ENCODE measurements at places on chromosomes 11 and 22.

DNA sequence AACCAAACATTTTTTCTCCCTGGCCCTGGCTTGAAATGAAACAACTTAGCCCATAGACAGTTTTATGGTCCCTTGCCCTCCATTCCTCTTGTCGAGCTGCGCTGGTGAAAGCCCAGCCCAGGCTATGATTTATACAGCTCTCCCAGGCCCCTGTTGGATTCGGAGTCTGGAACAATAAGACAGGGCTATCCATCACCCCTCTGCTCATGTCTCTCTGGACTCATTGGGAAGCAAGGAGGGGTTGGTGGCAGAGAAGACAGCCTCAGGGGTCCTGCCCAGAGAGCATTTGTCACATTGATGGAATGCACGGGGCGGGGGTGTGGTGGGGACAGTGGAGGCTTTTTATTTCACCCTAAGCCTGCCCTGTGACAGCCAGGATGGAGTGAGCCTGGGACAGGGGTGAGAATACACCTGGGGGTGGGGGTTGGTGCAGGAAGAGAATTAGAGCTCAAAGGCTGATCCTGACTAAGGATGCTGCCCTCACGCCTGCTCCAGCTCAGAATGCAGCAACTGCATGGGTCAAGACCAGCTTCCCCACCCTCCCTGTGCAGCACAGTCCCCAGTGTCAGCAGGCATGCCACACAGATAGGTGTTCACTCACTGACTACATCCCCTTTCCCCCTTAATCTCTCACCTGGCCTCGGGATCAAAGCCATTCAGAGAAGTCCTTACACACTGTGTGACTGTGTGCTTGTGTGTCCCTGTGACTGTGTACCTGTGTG is 10.0 kb upstream of the PKNOX2 start:
- DNase-seq, result no peak

- no peak for DNase-seq
These were observed 9.3 kb downstream of the RPL3 start for GRCh38 chr22:39309881-39310714.

DNA sequence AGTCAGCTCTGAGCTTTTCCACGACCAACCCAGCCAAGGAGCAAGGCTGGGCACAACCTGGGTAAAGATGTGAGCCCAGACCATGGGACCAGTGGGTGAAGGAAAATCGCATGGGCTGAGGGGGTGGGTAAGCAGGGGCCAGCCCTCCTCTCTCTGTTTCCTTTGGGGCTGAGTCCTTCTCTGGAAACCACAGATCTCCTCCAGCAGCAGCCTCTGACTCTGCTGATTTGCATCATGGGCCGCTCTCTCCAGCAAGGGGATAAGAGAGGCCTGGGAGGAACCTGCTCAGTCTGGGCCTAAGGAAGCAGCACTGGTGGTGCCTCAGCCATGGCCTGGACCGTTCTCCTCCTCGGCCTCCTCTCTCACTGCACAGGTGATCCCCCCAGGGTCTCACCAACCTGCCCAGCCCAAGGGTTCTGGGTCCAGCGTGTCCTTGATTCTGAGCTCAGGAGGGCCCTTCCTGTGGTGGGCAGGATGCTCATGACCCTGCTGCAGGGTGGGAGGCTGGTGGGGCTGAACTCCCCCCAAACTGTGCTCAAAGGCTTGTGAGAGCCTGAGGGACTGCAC is 67.8 kb downstream of the GGTLC2 start:
- no peak for DNase-seq

DNA sequence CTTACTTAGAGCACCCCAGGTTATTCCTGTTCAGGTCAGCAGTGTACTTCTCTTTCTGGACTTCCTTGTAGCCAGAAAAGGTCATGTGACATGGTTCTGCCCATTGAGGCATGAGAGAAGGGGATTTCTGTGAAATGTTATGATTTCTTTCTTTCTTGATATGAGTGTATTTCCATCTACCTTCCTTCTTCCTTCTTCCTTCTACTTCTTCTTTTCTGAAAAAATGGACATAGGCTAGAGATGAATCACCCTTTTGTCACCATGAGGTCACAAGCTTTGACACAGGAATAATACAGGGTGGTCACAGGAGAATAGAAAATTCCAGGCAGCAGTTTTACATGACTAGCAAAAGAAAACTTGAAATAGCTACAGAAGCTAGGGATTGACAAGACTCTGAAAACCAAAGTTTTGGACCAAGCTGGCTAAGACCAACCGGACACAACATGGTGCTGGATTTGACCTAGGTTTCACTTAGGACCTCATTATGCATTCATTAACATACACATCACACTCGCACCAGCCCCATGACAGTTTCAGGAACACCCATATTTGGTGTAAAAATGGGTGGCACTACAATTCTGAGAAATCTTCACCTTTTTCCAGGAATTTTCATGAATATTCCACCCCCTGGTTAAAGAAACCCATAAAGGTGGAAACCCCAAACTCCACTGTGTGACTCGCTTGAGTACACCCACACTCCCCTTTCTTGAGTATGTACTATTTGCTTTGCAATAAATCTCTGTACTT is 21.2 kb upstream of the MAP6 start:
- DNase-seq, result no peak

DNA sequence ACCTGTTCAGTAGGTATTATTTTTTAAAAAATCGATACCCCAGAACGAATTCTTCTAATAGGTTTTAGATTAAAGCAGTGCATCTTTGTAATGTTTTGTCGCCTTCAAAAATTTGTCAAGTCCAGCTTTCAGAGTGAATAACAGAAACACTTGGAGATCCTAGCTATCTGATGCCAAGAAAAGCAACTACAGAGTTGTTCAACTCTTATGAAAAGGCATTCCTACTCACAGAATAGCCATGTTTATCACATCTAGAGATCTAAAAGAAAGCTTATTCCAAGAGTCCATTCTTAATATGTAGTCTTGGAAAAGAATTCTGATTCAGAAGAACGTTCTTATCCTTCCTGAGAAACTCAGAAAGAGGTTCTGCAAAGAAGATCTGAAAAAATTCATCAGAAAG is 268.5 kb downstream of the TTC28 start:
- DNase-seq, result no peak

DNA sequence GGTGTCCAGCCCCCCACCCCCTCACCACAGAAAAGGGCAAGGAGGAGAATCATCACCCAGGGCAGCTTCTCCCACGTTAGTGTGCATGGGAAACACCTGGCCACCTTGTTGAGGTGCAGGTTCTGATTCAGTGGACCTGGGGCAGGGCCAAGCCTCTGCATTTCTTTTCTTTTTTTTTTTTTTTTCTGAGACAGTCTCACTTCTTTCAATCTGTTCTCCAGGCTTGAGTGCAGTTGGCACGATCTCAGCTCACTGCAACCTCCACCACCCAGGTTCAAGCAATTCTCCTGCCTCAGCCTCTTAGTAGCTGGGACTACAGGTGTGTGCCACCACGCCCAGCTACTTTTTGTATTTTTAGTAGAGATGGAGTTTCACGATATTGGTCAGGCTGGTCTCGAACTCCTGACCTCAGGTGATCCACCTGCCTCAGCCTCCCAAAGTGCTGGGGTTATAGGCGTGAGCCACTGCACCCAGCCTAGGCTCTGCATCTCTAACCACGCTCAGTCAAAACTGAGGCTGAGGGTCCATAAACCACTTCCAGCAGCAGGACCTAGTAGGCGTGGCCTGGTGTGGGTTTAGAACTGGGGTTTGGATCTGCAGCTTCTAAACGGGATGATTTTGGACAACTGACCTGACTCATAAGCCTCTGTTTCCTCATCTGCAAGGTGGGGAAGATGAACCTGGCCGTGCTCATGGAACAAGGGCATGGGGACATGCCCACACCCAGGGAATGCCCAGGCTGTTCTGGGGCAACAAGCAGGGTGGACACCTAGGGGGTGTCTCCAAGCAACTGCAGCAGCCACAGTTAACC is 734 bp downstream of the ZP1 start:
- DNase-seq, result no peak

- no peak for DNase-seq
These were observed 731 bp downstream of the NTM start for GRCh38 chr11:131370901-131371790.

- DNase-seq, result no peak
These were observed 7.1 kb downstream of the TBX1 start for GRCh38 chr22:19767427-19768341.

DNA sequence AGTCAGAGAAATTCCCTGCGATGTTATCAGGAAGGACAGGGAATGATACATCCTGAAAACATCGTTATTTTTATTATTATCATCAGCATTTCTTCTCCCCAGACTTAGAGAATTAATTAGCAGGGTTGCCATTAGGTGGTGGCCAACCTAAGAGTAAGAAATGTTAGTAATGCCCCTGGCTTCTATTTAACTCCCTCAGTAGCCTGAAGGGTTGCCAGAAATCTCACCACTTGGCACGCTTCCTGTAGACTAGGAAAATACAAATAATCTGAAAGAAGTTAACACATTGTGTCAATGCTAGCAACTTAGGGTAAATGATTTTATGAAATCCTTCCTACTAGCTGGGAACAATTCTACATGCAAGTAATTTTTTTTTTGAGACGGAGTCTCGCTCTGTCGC is 45.5 kb downstream of the ENDOD1 start:
- DNase-seq, result no peak

GRCh38 chr11:15197696-15198095 is 83.0 kb downstream of the INSC start:
- no peak for DNase-seq

GRCh38 chr22:47724751-47725150 is 962.3 kb downstream of the TBC1D22A start:
- DNase-seq, result no peak

DNA sequence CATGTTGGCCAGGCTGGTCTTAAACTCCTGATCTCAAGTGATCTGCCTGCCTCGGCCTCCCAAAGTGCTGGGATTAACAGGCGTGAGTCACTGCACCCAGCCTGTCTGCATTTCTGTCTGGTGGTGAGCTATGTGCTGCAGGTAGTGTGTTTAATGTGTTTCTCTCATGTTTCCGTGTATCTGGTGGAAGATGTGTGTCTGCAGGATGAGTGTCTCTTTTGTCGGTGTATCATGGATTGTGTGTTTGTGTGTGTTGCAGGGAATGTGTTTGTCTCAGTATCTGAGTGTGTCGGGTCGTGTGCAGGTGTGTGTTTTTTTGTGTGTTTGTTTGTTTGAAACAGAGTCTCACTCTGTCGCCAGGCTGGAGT is 16.1 kb downstream of the SCARF2 start:
- DNase-seq, result no peak

DNA sequence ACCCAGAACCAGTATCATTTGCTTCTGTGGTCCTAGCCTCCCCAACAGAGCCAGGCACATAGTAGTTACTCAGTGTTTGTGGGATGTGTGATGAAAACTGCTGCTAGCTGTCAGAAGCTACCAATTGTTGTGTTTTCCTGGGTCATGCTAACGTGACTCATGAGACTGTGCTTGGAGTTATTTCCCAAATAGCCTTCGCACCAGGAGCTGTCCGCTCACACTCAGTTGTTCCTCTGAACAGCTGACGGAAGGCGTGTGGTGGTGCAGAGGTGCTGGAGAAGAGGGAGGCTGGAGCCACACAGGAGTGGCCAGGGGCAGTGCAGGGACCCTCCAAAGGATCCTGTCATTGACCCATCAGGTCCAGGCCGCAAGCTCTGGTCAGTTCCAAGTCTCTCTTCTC is 53.9 kb upstream of the TBCEL start:
- DNase-seq, result no peak

GRCh38 chr22:45515676-45516075 is 13.0 kb downstream of the FBLN1 start:
- DNase-seq, result no peak

DNA sequence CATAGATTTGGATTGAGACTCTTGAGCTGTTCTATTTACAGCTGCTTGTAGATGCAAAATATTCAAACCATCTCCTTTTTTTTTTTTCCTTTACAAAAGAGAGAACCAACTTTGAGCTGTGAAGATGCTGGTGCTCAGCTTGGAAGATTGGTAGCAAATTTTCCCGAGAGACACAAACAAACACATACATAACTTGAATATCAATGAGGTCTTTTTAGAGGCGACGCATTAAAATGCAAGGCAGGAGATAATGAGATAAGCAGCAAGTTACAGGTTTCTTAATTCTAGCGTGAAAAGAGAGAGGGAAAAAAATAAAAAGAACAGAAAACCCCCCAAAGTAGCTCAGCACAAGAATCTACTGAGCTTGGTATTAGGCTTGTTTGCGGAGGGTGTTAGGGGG is 247.0 kb upstream of the SORL1-AS1 start:
- no peak for DNase-seq

DNA sequence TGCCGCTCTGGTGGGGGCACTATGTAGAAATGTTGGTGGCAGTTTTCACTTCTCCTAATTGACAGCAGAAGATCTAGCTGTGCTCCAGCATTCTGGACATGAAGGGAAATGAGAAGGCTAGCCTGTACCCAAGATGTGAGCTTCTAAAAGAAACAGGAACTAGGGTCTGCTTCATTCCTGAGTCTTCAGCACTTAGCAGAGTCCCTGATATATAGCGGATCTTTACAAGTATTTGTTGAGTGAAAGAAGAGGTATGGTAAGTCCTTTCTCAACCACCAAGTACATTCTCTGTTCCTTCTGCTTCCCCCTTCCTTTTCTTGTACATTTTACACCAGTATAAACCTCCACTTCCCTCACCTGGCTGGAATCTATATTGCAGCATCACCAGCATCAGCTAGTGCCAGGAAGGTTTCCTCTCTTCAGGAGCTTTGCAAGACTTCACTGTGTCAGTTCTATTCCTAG is 408.3 kb upstream of the CADM1 start:
- DNase-seq, result no peak
